ENCODE measurements at places on chromosomes 12 and 14.

DNA sequence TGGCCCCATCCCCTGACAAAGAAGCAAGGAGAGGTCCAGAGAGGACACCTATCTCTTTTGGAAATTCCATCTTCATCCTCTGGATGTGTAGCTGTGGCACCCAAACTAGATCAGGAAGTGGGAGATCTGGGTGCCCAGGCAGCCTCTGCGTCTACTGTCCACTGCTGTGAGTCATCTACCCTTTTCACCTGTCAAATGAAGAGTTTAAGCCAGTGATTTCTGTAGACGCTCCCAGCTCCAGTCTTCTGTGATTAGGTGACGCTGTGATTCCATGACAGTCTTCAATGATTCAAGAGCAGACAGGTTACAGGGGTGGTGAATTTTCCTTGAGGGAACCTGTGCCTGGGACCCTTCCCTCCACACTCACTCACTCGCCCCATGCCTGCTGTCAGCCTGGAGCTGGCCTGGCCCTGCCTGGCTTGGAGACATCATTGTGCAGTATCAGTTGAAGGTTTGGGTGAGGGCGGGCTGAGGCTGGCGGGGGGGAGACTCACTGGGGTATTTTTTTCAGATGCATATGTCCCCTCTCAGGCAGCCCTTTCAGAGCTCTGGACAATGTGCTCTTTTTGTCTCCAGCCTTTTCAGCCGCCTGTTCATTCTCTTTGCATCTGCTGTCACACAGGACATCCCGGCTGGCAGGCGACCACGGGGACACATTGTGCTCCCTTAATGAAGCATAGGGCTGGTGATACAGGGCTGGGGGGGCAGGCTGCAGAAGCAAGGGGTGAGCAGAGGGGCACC lies 56.8 kb upstream of the PARP11 start:
- DNase-seq = no peak

DNA sequence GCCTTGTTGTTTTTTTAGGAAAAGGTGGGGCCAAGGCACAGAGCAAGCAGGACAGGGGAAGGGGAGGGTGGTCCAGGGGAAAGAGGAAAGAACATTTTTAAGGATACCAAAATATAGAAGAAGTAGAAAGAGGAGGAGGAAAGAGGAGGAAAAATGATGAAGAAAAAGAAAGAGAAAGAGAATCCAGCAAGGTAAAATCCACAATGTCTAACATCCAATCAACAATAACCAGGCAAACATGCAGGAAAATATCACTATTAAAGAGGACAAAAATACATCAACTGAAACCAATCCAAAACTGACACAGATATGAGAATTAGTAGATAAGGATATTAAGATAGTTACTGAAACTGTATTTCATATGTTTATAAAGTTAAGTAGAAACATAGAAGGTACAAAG lies 7.0 kb upstream of the TMEM120B start:
- DNase-seq = no peak

DNA sequence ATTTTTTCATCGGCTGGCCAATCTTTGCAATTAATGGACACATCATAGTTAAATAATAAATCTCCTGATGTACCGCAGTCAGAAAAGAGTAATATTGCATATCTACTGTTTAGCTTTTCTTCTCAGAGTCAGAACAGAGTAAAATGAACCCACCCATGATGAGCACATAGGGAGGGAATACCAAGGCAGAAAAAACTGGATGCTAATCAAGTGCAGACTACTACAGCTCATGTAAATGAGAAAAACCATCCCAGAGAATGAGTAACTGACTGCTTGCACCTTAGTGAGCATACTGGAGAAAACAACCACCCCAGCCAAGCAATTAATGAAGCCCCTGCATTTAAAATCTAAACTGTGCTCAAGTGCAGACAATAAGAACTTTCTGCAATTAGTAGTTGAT lies 483.7 kb downstream of the MDGA2 start:
- no peak for DNase-seq

DNA sequence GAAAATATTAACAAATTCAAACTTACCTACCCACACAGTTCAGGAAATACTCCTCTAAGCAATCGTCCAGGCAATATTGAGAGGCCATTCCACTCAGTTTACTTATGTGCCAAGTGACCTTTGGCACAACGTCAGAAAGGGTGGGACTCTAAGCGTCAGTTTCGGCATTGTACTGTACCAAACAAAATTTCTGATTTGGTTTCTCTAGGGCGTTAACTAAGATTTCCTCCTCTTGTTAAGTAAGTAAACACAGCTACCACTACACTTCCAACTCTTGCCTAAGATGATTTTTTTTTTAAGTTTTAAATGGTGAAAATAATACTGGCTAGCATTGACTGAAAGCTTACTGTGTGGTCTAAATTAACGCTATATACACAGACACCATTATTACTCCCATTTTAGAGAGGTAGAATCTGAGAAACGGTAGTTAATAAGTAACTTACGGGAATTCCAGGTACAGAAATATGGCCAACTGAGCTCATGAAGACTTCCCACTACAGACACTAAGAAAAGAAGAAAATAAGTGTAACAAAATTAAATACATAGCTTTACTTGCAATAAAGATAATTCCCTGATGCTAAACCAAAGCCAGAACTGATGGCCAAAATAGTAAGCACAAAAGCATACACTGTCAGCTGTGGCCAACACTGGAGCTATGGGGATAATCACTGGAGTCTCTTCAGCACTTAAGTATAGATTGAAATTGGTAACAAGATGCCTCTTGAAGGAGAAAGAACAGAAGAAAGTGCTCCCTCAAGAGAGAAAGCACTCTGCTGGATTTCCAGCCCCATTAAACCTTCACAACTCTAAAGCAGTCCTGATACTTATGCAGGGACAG lies 76.1 kb downstream of the EPS8 start:
- no peak for DNase-seq

- DNase-seq = no peak
These were observed 219.5 kb upstream of the TMEM132C start for GRCh38 chr12:128047266-128048060.

GRCh38 chr12:5047094-5047493 lies 3.4 kb downstream of the KCNA5 start:
- no peak for DNase-seq

DNA sequence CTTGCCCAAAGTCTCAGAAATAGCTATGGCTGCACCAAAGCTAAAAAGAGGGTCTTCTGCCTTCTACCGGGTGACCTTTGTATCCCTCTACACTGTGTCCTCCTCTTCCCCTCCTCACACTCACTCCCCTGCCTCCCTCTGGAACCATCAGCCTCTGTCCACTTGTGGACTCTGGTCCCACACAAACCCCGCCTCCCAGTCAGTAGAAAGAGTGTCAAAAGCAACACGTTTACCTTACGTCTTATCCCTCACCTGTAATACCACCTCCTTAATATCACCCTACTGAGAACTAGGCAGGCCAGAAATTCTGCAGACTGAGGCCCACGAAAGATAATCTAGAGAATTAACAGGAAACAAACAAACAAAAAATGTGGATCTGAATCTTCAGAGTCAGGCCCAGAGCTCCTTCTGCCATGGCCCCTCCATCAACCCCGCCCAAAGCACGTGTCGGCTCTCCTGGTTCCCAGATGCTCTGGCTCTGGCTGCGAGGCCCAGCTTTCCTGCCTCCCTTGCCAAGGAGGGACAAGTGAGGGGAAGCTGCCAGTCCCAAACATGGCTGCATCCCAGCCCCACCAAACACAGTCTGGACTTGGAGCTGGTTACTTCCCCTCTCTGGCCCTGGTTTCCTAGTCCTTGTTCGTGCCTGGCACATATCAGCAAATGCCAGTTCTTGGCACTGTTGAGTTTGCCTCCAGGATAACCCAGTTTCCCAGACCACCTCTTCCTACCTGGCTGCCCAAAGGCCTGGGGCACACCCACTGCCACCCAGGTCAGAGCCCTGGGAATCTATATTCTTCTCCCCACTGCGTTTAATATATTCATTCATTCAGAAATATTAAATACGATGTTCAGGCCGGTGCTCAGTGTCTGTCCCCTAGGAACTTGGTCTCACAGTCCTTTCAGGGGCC lies 2.7 kb downstream of the ACTN1 start:
- DNase-seq = no peak

- DNase-seq = no peak
These were observed 524.8 kb upstream of the ATP2B1 start for GRCh38 chr12:90233168-90234100.
